ENCODE measurements at places on chromosomes 12 and 14. TPM values are rescaled to one million over a fixed set of nuclear protein-coding genes. Genes with fewer than 3 reads are reported as not detected.

- no peak for DNase-seq
- H3K36me3 ChIP-seq, result no peaks in the 10 kb centered on the region
- H3K27ac ChIP-seq, result no peak overlapping the region
- no peak overlapping the region for H3K4me3 ChIP-seq
- H3K27me3 ChIP-seq, result 0 out of 2 replicates have a peak, but pooled peaks cover 2% of the 10 kb centered on the region
Measured at GRCh38 chr12:110661337-110661972, 27.5 kb downstream of the HVCN1 start.

- H3K27ac ChIP-seq, result no peak overlapping the region
- no peaks in the 10 kb centered on the region for H3K36me3 ChIP-seq
- H3K27me3 ChIP-seq, result no peaks in the 10 kb centered on the region
- DNase-seq, result no peak
- no peak overlapping the region for H3K4me3 ChIP-seq
- H3K4me1 ChIP-seq, result peaks cover 2% of the 10 kb centered on the region
Measured at GRCh38 chr12:107105410-107105703, 12.0 kb upstream of the CRY1 start.

DNA sequence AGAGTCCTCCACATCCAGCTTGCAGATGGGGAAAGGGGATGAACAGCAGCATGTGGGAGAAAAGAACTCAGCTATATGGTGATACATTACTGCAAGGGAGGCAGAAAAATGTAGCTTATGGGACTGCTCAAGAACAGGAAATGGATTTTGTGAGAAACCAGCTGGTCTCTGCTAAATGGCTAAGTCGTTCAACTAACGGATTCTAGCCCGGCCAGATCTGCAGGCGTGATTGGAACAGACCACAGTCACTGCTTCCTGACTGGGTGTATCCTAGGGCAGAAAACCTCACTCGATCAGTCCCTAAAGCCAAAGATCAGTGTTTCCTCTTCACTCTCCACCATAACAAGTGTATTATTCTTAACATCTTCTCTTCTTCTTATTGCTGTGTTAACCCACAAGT is 8.1 kb upstream of the PTGDR start:
- H3K27me3 ChIP-seq, result no peaks in the 10 kb centered on the region
- H3K4me3 ChIP-seq, result no peak overlapping the region
- H3K4me1 ChIP-seq, result no peaks in the 10 kb centered on the region
- H3K36me3 ChIP-seq, result no peaks in the 10 kb centered on the region
- no peak for DNase-seq
- H3K27ac ChIP-seq, result no peak overlapping the region

- H3K36me3 ChIP-seq, result no peaks in the 10 kb centered on the region
- no peak overlapping the region for H3K27ac ChIP-seq
- no peaks in the 10 kb centered on the region for H3K4me1 ChIP-seq
- no peak for DNase-seq
Measured at GRCh38 chr14:53525608-53526007, 372.5 kb upstream of the DDHD1 start.

DNA sequence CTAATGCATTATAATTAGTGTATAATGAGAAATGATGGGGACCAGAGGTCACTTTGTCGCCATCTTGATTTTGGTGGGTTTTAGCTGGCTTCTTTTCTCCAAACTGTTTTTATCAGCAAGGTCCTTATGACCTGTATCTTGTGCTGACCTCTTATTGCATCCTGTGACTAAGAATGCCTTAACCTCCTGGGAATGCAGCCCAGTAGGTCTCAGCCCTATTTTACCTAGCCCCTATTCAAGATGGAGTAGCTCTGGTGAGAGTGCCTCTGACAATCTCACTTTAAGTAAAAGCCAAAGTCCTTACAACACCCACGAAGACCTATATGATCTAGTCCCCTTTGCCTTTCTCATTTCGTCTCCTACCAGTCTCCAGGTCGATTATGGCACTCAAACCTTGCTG is 28.3 kb upstream of the STRAP start:
- no peaks in the 10 kb centered on the region for H3K27me3 ChIP-seq
- H3K4me3 ChIP-seq, result no peak overlapping the region
- H3K4me1 ChIP-seq, result no peaks in the 10 kb centered on the region
- no peak overlapping the region for H3K27ac ChIP-seq

- H3K27me3 ChIP-seq, result no peaks in the 10 kb centered on the region
- peak overlapping the region; percentile 87 for H3K27ac ChIP-seq
- no peaks in the 10 kb centered on the region for H3K36me3 ChIP-seq
- H3K4me1 ChIP-seq, result peaks cover 57% of the 10 kb centered on the region
- H3K4me3 ChIP-seq, result no peak overlapping the region
Measured at GRCh38 chr12:52975204-52975603, 26.3 kb downstream of the KRT18 start.

DNA sequence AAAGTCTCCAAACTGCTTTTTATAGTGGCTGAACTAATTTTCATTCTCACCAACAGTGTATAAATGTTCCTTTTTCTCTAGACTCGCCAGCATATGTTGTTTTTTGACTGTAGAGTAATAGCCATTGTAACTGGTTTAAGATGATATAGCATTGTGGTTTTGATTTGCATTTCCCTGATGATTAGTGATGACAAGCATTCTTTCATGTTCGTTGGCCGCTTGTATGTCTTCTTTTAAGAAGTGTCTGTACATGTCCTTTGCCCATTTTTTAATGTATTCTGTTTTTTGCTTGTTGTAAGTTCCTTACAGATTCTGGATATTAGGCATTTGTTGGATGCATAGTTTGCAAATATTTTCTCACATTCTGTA is 404.9 kb downstream of the FLRT2 start:
- peak overlapping the region; percentile 40 for H3K27ac ChIP-seq
- H3K4me3 ChIP-seq, result peak overlapping the region; percentile 77
- DNase-seq, result no peak
- no peaks in the 10 kb centered on the region for H3K36me3 ChIP-seq
- no peaks in the 10 kb centered on the region for H3K27me3 ChIP-seq
- no peaks in the 10 kb centered on the region for H3K4me1 ChIP-seq

- no peaks in the 10 kb centered on the region for H3K36me3 ChIP-seq
- no peaks in the 10 kb centered on the region for H3K27me3 ChIP-seq
- no peak overlapping the region for H3K4me3 ChIP-seq
- no peaks in the 10 kb centered on the region for H3K4me1 ChIP-seq
- no peak for DNase-seq
Measured at GRCh38 chr14:85186082-85186481, 343.9 kb upstream of the FLRT2 start.

GRCh38 chr12:52531566-52532300 is 11.5 kb upstream of the KRT5 start:
- DNase-seq, result no peak

- H3K4me1 ChIP-seq, result no peaks in the 10 kb centered on the region
- no peak for DNase-seq
- H3K27me3 ChIP-seq, result no peaks in the 10 kb centered on the region
- H3K4me3 ChIP-seq, result no peak overlapping the region
- H3K36me3 ChIP-seq, result no peaks in the 10 kb centered on the region
- no peak overlapping the region for H3K27ac ChIP-seq
Measured at GRCh38 chr14:96588410-96589257, 86.5 kb downstream of the PAPOLA start.

GRCh38 chr12:63948211-63948610 is 103.7 kb downstream of the SRGAP1 start:
- H3K36me3 ChIP-seq, result no peaks in the 10 kb centered on the region
- peaks cover 29% of the 10 kb centered on the region for H3K4me1 ChIP-seq
- no peaks in the 10 kb centered on the region for H3K27me3 ChIP-seq
- peak overlapping the region; percentile 42 for H3K27ac ChIP-seq
- no peak overlapping the region for H3K4me3 ChIP-seq

DNA sequence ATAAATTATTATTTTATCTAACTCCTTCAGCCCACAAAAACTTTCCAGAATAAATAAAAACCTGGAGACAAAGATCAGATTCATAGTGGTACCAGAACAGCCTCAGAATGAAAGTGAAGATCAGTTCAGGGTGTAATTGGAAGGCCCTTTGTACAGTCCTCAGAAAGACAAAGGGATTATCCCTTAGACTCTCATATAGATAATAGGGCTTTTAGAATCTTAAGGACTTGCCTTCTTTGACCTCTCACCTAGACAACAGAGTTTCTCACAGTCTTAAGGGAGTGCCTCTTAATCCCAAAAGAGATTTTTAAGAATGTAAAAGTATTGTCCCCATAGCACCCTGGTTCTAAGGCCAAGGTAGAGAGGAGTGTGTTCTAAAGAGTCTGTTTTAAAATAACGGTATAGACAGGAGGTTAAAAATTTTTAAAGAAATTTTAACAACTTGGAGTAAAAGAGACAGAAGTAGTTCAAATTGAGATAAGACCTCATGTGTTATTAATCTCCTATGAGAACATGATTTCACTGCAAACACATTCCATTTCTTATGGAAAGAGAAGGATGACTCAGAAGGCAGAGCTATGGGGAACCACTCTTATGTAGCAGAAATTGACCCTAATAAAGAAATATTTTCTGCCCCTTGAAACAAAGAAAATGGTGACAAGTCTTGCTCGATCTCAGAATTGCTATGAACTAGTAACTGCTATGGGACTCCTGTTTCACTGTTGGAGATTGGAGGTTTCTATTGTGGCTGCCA is 24.2 kb upstream of the NOVA1 start:
- no peaks in the 10 kb centered on the region for H3K4me1 ChIP-seq
- H3K4me3 ChIP-seq, result no peak overlapping the region
- no peaks in the 10 kb centered on the region for H3K36me3 ChIP-seq
- no peaks in the 10 kb centered on the region for H3K27me3 ChIP-seq

GRCh38 chr12:16553457-16553856 is 52.5 kb downstream of the LMO3 start:
- no peak for DNase-seq
- no peak overlapping the region for H3K27ac ChIP-seq
- H3K27me3 ChIP-seq, result no peaks in the 10 kb centered on the region
- H3K36me3 ChIP-seq, result no peaks in the 10 kb centered on the region

DNA sequence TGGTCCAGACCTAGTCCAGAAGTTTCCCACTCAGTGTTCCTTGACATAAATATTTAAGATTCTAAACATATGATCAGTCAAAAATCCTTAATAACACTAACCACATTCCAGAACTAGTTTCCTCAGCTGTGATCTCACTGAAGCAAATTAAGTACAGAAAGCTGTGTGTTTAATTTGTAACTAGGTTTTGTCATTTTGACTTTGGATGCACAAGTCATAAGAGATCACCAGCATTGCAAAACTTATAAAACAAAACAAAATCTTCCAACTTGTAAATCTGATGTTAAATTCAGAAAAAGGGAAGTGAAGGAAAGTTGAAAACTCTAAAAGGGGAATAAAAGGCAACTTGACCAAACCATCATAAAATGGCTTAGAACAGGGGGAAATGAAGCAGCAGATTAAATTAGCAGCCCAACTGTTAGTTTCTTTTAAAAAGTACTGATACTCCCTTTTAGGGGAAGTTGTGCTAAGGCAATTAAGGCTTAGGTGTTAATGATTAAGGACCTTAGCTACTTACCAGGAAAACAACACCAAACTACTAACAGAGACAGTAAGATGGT is 56.6 kb downstream of the SH2B3 start:
- DNase-seq, result no peak
- no peak overlapping the region for H3K4me3 ChIP-seq
- H3K4me1 ChIP-seq, result no peaks in the 10 kb centered on the region
- H3K36me3 ChIP-seq, result peaks cover 20% of the 10 kb centered on the region
- no peak overlapping the region for H3K27ac ChIP-seq
- H3K27me3 ChIP-seq, result no peaks in the 10 kb centered on the region

GRCh38 chr12:108568338-108569154 is 6.2 kb downstream of the ISCU start:
- peaks cover 27% of the 10 kb centered on the region for H3K36me3 ChIP-seq
- H3K4me3 ChIP-seq, result no peak overlapping the region
- H3K27me3 ChIP-seq, result no peaks in the 10 kb centered on the region
- H3K27ac ChIP-seq, result no peak overlapping the region
- DNase-seq, result no peak

DNA sequence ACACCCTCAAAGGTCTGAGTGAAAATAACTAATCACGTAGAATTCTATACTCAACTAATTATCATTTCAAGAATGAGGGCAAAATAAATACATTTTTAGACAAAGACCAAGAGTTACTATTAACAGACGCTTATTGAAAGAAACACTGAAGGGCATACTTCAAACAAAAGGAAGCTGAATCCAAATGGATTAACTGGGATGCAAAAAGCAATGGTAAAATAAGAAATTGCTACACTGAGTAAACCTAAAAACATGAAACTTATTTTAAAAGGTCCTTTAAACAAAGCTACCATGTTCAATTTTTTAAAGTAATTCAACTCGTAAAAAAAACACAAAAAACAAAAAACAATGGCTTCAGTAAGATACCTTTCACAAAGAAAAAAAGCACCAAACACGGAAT is 28.2 kb downstream of the LRP6 start:
- no peak overlapping the region for H3K27ac ChIP-seq
- H3K36me3 ChIP-seq, result no peaks in the 10 kb centered on the region
- DNase-seq, result no peak
- no peaks in the 10 kb centered on the region for H3K4me1 ChIP-seq
- no peak overlapping the region for H3K4me3 ChIP-seq

DNA sequence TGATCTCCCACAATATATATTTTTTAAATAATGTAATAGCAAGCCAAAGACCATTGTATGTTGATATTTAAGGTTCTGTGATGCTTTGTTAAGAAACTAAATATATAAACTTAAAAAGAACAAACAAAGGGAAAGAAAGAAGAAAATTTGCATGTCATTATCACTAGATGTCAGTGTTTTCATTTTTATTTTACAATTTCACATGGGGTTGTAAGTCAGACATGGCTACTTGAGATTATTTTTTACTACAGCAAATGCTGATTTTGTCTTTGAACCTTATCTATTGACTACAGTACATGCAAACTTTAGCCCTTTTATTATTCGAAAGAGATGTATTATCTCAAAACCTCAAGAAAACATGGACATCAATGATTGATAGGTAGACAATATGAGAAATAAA is 36.1 kb downstream of the SLCO1C1 start:
- H3K27me3 ChIP-seq, result no peaks in the 10 kb centered on the region
- DNase-seq, result no peak
- H3K4me3 ChIP-seq, result no peak overlapping the region

DNA sequence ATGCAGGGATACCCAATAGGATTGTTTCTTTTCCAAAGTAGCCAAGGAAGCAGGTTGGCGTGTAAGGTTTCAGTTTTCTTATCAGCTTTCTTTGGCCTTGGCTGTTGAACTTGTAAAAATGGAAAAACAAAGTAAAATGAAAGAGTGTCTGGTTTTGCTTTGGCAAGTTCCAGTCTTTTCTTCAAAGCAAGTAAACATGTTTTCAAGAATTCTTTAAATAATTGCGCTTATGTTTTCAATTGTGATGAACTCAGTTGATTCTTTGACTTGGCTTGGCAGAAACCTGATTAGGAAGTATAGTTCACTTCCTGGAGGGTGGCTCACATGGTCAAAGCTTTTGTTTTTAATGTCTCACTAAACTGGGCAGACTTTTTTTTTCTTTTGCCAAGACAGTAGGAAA is 112.2 kb upstream of the USP44 start:
- no peaks in the 10 kb centered on the region for H3K27me3 ChIP-seq
- no peak for DNase-seq
- H3K4me3 ChIP-seq, result no peak overlapping the region
- H3K4me1 ChIP-seq, result no peaks in the 10 kb centered on the region
- H3K36me3 ChIP-seq, result no peaks in the 10 kb centered on the region

- no peak overlapping the region for H3K27ac ChIP-seq
- no peaks in the 10 kb centered on the region for H3K27me3 ChIP-seq
- no peaks in the 10 kb centered on the region for H3K36me3 ChIP-seq
Measured at GRCh38 chr14:94121485-94121884, 7.9 kb downstream of the IFI27L2 start.

The SLC25A47 gene
- not detected for total RNA-seq

The CLEC4E gene
- not detected for total RNA-seq

The MGP gene
- 0.72 TPM for total RNA-seq

The CLEC4C gene
- total RNA-seq, result not detected

The TBX3 gene
- 5.1 TPM for total RNA-seq

The PSME1 gene
- total RNA-seq, result 130 TPM
